ENCODE measurements at places on chromosomes 2 and 18. TPM values are rescaled to one million over a fixed set of nuclear protein-coding genes. Genes with fewer than 3 reads are reported as not detected.

- no peak for DNase-seq
These were observed 301.4 kb downstream of the GALR1 start for GRCh38 chr18:77551055-77551454.

- no peak for DNase-seq
These were observed 107.8 kb upstream of the ST3GAL5 start for GRCh38 chr2:85996591-85996990.

DNA sequence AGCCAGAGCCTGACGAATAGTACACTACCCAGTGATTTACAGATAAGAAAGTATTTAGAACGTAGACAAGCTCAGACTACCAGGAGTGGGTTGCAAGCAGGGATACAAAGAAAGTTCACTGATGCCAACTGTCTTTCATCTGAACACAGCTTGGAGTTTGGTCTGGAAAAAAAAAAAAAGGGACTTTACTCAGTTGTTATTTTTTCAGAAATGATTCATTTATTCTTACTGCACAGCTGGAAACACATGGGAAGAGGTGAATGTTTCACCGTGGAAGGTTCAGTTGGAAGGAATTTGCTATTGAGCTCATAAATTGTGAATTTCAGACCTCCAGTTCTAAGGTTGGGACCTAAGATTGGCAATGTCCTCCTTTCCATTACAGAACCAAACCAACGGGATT is 259.7 kb downstream of the ETAA1 start:
- peak; percentile 32 for DNase-seq

- DNase-seq, result no peak
These were observed 87.7 kb upstream of the FSHR start for GRCh38 chr2:49241991-49242390.

DNA sequence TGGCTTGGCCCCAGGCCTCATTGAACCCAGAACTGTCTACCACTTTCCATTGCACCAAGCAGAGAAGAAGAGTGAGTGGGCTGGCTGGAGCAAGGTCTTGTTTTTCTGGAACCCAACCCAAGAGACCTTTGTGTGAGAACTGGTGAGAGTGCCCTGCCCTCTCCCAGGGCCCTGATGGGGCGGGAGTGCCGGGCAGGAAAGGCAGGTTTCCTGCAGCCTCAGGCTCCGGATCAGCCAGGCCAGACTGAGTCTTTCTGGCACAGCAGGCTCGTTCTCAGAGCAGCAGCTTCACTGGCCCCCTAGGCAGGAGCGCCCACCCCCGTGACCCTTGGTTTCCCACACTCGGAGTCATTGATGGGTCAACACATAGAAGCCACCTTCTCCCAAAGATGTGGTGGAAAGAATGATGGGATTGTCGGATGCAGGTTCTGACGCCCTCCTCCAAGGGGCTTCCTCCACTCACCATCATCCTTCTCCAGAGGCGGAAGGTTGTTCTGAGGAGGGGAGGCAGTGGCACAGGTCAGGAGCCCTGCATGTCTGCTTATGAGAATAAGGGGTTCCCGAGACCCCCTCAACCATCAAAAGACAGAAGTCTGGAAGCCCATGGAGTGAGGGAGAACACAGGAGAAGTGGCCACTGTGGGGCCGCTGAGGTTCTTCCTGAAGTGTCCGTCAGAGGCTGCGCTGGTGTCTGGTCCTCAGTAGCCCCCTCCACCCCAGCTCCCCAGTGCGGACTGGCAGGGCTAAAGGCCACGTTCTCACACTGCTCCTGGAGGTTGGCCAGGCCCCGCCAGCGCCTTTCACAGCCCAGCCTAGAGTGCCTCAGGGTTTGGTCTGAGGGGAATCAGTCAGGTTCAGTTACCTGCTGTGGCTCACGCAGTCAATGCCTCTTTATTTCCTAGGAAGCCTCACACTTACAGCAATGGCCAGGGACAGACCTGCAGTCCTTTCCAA is 62.8 kb upstream of the LAPTM4A start:
- no peak for DNase-seq

GRCh38 chr18:12652861-12653401 is 5.0 kb downstream of the SPIRE1 start:
- no peak for DNase-seq

DNA sequence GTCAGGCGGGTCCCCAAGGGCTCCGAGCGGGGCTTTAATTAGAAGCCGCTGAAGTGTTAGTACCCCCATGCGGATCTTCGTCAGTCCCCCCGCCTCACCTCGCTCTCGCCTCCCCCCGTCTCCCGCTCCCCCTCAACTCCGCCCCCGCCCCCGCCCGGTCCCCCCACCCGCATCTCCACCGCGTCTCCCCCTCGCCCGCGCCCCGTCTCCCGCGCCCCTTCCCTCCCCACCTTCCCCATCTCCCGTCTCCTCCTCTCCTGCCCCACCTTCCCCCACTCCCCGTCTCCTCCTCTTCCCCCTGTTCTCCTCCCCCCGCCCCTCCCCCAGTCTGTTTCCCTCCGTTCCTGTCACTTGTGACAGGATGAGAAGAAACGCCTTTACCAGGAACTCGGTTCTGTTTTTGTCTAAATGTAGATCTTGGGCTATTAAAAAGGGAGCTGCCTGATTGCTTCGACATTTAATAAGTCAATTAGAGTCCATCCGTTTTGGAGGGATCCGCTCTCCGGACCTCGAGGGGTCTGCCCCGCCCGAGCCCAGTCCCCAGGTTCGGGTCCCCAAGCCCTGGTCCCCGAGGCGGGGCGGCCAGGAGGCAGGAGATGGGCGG is 969 bp upstream of the ALKAL2 start:
- no peak for DNase-seq

- DNase-seq, result no peak
These were observed 368.6 kb downstream of the GRB14 start for GRCh38 chr2:164252568-164253287.

GRCh38 chr2:54063967-54064535 is 51.4 kb upstream of the ACYP2 start:
- no peak for DNase-seq

DNA sequence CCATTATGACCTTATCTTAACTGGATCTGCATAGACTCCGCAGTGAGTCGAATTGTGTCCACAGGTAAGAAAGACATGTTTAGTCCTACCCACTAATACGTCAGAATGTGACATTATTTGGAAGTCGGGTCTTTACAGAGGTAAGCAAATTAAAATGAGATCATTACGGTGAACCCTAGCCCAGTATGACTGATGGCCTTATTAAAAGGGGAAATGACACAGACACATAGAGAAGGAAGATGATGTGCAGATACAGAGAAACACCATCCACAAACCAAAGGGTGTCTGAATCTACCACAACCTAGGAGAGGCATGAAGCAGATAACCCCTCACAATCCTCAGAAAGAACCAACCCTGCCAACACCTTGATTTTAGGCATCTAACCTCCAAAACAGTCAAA is 135.6 kb downstream of the GALNT1 start:
- no peak for DNase-seq

DNA sequence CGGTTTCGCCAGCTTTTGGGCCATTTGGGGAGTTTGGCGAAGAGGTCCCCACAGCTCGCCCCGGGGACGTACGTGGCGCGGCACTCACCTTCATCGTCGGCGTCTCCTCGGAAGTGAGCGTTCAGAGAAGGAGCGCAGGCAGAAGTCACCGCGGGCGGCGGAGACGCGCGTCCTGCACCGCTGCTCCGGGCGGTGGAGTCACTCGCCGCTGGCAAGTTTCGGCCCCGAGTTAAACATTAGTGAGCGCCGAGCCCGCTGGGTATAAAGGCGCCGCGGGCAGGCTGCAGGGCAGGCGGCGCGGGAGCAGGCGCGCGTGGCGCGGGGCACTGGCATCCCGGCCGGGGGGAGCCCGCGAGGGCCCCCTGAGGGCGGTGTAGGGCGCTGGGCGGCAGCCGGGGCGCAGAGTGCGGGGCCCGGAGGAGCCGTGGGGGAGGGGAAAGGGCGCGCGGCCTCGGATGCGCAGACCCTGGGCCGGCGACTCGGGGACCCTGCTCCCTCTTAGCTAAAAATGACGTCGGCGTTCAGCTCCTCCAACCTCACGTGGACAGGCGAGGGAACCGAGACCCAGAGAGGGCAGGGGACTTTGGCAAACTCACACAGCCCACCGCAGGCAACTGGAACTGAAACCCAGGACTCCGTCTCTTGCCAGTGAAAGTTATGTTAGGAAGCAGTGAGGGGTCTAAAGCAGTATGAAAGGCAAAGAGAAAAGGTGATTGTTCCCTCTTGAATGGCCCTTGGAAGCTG is at the start of gene DPP4:
Gene DPP4, minus strand, starts transcription at position 328 of the 744 bp plus-strand sequence. Its CDS starts 234 bp downstream, at position 94.
- no peak for DNase-seq

GRCh38 chr2:42796427-42797248 is 4.3 kb upstream of the HAAO start:
- no peak for DNase-seq

DNA sequence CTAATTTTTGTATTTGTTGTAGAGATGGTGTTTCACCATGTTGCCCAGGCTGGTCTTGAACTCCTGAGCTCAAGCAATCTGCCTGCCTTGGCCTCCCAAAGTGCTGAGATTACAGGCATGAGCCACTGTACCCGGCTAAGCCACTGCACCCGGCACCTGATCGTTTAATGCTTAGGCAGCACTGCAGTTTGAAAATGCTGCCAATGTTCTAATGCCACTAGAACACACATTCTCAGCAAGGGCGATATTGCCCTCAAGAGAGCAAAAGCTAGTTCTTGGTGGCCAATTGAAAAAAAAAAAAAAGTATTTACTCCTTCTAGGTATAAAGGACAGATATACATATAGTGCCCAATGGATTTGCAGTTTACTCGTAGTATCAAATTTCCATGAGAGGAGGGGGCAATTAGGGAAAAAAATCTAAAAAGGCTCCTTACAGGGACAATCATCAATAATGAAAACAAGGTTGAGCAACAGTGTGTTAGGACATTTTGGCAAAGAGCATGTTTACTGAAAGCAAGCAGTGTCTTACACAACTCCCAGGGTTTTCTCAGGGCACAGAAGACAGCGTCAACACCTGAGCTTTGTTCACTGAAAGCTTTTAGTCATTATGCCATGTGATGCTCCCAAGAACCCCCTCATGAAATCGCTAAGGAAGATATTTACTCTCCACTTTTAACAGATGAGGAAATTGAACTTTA is 199.9 kb upstream of the PKDCC start:
- DNase-seq, result no peak

GRCh38 chr2:150561076-150561475 is 73.6 kb upstream of the RND3 start:
- DNase-seq, result no peak

DNA sequence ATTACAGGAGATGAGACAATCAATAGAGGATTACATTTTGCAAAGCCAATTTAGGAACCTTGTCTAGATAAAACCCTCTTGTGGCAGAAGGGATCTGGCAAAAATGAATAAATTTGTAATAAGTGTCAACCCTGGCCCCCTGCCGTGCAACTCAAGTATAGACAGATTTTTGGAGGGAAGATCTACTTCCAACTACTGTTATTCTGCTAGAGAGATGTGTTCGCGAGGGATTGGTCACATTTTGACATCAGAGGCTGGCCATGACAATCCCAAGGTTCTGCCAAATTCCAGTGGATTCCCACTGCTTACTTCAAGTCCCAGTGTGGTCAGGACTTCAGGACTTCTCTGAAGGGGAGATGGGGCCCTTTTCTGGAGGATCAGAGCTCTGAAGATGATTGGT is 192.6 kb downstream of the SH3RF3 start:
- no peak for DNase-seq

- peak; percentile 3 for DNase-seq
These were observed 142.0 kb downstream of the TSN start for GRCh38 chr2:121897335-121897970.

GRCh38 chr18:44733754-44734465 is 53.2 kb downstream of the SETBP1 start:
- DNase-seq, result no peak

EMILIN2 gene
- polyA plus RNA-seq, result 1.2 TPM

SH3BP4 gene
- 224 TPM for polyA plus RNA-seq

AUP1 gene
- 51.9 TPM for polyA plus RNA-seq

FAP gene
- polyA plus RNA-seq, result 300 TPM

PARD3B gene
- 8.5 TPM for polyA plus RNA-seq

SLC39A10 gene
- 38.5 TPM for polyA plus RNA-seq

GKN1 gene
- polyA plus RNA-seq, result not detected

SLC9A4 gene
- not detected for polyA plus RNA-seq

ARHGAP25 gene
- 0.55 TPM for polyA plus RNA-seq

FOXI3 gene
- not detected for polyA plus RNA-seq

KCNIP3 gene
- polyA plus RNA-seq, result 0.12 TPM

LYPD6B gene
- polyA plus RNA-seq, result 0.21 TPM

CMPK2 gene
- polyA plus RNA-seq, result not detected

WDR12 gene
- 30.6 TPM for polyA plus RNA-seq

LOXHD1 gene
- polyA plus RNA-seq, result not detected

Data from AG04450 (cell line).